ENCODE measurements at places on chromosomes 13 and 19.
A peak's percentile ranks its signal among the peaks of the same experiment; 100 is the strongest.

DNA sequence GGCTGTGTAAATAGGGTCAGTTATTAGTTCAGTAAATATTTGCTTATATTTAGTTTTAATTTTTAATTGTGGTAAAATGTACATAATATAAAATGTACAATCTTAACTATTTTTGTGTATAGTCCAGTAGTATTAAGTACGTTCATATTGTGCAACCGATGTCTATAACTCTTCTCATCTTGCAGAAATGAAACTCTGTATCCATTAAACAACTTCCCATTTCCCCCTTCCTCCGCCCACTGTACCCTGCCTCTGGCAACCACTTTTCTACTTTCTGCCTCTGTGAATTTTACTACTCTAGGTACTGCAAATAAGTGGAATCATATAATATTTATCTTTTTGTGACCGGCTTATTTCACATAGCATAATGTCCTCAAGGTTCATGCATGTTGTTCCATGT lies 24.4 kb downstream of the UBAC2 start:
- DNase-seq: no peak

DNA sequence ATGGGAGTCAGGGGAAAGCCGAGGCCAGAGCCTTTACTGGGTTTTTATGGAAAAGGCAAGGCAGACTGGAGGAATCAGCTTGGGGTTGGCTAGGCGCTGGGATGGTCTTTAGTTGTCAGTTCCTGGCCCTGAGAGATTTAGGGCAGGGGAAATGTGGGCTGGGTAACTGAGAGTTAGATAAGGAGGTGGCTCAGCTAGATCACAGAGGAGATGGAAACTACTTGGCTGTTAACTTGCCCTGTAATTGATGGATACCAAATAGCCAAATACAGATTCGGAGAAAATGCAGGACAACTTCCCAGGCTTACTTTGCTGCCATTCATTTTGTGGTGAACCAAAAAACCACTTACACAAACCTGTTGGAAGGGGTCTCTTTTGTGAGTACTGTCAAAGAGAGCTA lies 54.0 kb downstream of the LRCH1 start:
- DNase-seq: no peak

GRCh38 chr13:33375421-33375820 lies 89.9 kb upstream of the STARD13 start:
- no peak for DNase-seq

DNA sequence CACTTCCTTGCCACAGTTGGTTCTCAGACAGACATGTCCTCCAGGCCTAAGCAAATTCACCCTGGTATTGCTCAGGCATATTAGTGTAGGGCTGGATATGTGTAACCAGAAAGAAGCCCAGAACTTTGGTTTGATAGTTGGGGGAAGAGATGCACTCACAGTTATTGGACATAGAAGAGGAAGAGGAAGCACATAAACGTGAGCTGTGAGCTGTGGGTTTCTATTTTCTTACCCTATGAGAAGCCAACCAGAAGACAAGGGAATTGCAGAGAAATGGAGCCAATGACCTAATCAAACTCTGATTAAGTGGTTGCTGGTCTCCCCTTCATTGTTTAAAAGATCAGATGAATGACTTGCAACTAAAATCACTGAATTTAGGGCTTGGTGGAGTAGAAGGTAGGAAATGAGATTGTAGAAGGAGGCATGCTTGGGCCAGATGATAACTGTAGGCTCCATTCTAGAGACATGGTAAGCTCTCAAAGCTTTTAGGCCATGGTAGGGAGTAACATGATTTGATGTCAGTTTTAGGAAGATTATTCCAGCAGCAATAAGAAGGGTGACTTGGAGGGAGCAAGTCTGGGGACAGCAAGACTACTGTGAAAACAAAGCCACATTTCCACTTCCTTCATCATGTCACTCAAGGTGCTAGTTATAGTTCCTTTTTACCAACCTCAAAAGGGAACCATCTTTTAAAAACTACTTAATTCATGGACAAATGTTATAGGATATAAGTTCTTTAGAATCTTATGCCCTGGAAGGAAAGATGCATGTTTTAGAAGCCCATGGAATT lies 24.1 kb upstream of the WDFY2 start:
- no peak for DNase-seq

GRCh38 chr13:106118050-106118449 lies 417.4 kb downstream of the EFNB2 start:
- no peak for DNase-seq

DNA sequence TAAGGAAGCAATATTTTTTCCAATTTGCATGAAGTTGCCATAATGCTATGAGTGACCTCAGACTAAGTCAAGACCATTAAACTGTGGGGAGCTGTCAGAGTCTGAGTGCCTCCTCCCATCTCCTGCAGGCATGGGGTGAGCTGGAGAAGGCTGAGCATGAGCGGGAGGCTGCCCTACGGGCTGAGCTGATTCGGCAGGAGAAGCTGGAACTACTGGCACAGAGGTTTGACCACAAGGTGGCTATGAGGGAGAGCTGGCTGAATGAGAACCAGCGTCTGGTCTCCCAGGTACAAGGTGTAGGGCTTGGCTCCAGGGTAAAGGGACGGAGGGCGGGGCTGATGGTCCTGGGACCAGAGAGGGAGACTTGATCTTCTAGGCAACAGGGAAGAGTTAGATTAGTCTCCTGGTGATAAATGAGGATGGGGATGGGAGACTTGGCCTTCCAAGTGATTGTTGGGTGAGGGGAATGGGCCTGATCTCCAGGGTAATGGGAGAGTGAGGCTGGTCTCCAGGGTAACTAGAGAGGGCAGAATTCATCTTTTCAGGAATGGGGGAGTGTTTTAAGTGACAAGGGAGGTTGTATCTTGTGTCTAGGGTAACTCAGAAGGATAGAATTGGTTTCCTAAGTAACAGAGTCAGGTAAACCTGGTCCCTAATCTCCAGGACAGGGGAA lies 36.0 kb downstream of the SPTBN4 start:
- DNase-seq: peak; percentile 77

- DNase-seq: no peak
Measured at GRCh38 chr19:15225760-15226159, 6.5 kb downstream of the EPHX3 start.

DNA sequence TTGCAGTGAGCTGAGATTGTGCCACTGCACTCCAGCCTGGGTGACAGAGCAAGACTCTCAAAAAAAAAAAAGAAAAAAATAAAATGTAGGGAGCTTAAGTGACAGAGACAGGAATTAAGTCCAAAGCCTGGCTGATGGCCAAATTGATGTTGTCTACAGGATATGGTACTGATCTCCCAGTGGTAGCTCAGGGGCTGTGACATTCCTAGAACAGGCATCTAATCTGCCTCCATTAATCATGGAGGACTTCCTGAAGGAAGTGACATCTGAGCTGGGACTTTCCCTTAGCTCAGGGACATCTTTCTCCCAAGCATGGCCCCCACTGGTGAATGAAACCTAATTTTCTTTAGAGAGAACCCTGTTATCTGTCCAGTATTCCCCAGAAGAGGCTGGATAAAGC lies 11.4 kb upstream of the EDDM13 start:
- DNase-seq: no peak
